HT1080 (cell line): ENCODE measurements at places on chromosomes 16 and 17.

- no peak for DNase-seq
These were observed 9.9 kb upstream of the CES3 start for GRCh38 chr16:66950971-66951790.

GRCh38 chr16:85625053-85625452, 11.9 kb downstream of the GSE1 start:
- DNase-seq: no peak

GRCh38 chr16:473046-474043, 47.9 kb downstream of the RAB11FIP3 start:
- DNase-seq: no peak

GRCh38 chr16:62392698-62393097, 356.5 kb upstream of the CDH8 start:
- no peak for DNase-seq

- DNase-seq: peak; percentile 55
These were observed 3.9 kb downstream of the GFAP start for GRCh38 chr17:44911133-44912001.

- no peak for DNase-seq
These were observed 20.2 kb upstream of the C1QL1 start for GRCh38 chr17:44988044-44988942.

- no peak for DNase-seq
These were observed 316.3 kb downstream of the CBLN1 start for GRCh38 chr16:48965386-48965785.
